ENCODE measurements at places on chromosomes 12 and 14. TPM values are rescaled to one million over a fixed set of nuclear protein-coding genes. Genes with fewer than 3 reads are reported as not detected.

DNA sequence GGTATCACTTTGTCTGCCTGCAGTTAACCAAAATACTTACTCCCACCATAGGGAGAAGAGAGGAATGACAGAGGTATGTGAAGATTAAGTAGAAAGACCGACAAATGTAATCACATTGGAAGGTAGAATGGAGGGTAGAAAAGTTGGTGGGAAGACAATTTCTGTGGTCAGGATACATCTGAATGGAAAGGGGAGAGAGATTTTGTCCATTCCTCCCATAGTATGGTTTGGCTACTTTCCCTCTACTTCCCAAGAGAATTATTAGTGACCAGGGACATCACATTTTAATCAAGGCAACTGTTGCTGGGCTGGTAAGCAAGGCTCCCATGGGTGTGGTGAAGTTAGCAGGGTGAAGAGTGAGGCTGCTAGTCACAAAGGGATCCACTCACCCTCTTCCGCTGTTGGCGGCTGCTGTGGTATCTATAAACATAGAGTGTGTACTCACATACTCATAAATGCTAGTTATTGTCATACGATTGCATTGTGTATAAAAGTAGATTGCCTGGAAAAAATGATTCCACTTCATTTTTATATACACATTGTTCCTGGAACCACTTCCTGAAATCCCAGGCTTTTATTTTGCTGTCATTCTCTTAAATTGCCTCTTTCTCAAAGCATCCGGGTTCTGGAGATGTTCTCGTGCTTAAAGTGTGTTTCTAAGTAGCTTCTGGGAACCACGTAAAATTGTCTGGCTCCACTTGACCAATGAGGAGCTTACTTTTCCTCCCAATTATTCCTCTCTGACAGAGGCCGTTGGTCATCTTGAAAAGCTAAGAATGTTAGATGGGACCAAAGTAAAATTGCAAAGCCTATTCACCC lies 413.1 kb downstream of the ZFP36L1 start:
- DNase-seq = peak; percentile 21

DNA sequence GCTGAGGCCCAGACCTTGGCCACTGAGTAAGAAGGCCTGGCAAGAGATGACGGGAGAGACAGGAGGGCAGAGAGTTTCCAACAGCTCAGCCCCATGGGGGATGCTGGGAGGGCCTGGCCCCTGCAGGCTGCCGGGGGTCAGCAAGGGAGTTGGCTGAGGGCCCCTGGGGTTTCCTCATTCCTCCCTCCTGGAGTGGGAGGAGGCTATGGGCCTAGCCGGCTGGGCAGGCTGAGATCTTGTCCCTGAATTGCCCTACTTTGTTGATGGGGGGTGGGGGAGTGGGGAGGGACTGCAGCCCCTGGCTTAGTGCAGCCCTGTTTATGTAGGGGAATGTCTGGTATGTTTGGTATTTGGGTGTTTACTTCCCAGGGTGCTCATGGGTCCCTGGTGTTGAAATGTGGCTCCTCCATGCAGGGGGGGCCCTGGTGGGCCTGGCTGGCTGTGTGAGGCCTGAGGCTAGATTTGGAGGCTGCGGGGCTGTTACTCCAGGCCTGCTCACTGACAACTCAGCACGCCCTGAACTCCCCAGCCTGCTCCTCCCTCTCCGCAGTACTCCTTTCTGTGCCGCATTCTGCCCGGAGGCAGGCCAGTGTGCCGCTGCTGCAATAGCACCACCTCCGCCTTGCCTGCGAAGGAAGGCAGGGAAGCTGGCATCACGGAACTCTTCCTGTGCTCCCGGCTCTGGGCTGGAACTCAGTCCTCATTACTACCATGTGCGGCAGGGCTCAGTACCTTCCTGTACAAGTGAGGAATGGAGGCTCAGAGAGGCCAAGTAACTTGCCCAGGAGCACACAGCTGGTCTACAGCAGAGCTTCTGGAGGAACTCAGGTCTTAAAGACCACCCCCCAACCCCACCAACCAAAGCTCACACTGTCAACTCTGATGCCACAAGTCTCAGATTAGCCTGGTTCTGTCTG lies 25.3 kb downstream of the JDP2 start:
- no peak for DNase-seq

GRCh38 chr12:76303365-76303764 lies 44.9 kb downstream of the BBS10 start:
- no peak for DNase-seq

Gene SLCO1B1
- not detected for total RNA-seq

Gene BDKRB2
- total RNA-seq = not detected

Gene ARHGAP9
- 278 TPM for total RNA-seq

Gene IL23A
- total RNA-seq = 34.1 TPM

Gene KCNK13
- total RNA-seq = 0.17 TPM
